ENCODE measurements at places on chromosomes 7 and 10. TPM values are rescaled to one million over a fixed set of nuclear protein-coding genes. Genes with fewer than 3 reads are reported as not detected.

The CFAP70 gene
- total RNA-seq = 3.1 TPM

- no peak for DNase-seq
These were observed 79.6 kb downstream of the ANKRD7 start for GRCh38 chr7:118304100-118304499.

- DNase-seq = no peak
These were observed 262.8 kb upstream of the AOAH start for GRCh38 chr7:36986948-36987724.

- no peak for DNase-seq
These were observed 59.7 kb upstream of the ATP6V0A4 start for GRCh38 chr7:138857728-138858127.

DNA sequence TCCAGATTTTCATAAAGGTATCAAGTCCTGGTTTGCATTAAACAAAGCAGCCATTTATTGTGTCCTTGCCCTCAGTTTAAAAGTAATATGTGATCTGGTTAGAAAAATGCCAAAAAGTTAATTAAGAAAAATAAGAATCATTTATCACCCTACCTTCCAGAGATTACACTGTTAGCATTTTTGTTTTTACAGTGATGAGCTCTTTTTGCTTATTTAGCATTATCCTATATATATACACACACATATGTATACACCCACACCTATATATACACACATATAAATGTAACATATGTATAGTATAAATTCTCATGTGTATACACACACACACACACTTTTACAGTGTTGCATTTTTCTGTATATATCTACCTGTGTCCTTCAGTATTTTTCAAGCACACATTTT is 127.9 kb downstream of the INSYN2A start:
- DNase-seq = no peak

DNA sequence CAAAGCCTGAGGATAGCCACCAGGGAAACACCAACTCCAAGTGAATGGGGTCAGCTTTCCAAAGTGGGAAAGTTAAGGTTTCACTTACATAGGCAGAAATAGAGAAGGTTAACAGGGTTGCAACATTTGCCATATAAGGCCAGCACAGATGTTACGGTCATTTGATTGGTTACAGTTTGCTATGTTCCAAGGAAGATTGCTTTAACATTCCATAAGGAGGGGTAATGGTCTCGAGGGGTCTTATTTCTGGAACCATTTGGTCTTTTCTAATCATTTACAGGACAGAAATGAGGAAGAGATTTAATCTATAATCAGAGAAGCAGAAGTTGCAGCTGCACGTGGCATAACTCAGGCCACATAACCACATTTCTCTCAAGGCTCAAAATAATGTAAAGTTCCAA is 679.4 kb upstream of the C7orf33 start:
- DNase-seq = no peak

DNA sequence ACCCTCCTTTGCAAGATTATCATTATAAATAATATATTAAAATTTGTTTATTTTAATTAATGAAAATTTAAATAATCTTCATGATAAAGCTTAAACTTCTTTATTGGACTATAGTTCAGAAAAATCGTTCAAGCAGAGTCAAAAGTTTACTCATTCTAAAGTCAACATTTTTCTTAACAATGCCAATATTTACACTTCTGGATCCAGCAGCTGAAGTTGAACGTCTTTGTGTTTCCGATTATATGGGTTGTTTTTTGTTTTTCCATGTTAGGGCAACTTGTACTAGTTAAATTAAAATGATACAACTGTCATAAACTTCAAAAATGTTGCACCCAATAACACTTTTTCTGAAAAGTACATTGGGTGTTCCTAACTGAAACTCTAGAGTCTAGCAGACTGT is 43.8 kb downstream of the GRB10 start:
- DNase-seq = no peak

All from PC-9 (cell line).